ENCODE measurements at places on chromosomes 4 and X.

DNA sequence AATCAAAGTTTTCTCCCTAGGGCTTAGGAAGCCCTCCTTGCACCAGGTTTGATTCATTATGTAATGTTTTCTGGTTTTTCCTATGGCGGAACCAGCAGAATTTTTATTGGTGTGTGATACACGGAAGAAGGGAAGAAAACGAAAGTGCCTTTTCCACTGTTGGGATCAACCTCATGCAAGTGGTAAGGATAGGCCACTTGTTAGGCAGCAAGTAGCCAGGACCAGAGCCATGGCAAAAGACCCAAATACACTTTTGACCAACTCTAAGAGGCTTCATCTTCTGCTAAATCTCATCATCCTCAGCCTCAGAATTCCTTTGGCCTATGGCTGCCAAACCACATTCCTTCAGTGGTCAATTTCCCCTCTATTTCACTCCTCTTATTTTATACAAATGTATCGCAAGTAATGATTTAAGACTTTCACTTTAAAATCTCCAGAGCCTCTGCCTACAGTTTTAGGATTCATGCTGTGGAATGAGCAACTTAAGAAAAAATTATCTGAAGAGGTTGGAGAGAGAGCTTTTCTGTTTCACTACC lies 21.2 kb downstream of the PPAT start:
- no peak for DNase-seq

DNA sequence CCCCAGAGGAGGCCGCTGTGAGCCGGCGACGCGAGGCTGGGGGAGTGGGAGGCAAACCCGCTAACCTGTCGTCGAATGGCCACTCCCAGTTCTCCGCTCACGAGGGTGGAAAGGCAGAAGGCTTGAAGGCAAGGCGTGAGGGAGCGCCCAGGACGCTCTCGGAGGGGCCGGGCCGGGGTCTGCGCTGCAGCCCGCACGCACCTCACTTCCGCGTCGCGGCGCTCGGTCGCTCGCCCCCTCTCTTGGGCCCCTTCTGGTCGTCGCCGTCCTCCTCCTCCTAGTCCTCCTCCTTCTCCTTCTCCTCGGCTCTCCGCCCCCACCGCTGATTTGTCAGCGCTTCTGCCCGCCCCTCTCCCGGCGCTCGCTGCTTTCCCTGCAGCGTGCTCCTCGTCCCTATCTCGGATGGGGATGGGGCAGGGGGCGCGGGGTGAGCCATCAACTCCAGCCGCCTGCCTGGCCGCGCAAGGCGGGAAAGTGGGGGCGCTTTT lies at the start of gene SNCA:
Gene SNCA, minus strand, starts transcription at position 265 of the 488 bp plus-strand sequence. CDS start 1,494 bp downstream, outside the sequence.
- no peak for DNase-seq

GRCh38 chrX:78754917-78755316 lies 7.4 kb downstream of the LPAR4 start:
- no peak for DNase-seq

DNA sequence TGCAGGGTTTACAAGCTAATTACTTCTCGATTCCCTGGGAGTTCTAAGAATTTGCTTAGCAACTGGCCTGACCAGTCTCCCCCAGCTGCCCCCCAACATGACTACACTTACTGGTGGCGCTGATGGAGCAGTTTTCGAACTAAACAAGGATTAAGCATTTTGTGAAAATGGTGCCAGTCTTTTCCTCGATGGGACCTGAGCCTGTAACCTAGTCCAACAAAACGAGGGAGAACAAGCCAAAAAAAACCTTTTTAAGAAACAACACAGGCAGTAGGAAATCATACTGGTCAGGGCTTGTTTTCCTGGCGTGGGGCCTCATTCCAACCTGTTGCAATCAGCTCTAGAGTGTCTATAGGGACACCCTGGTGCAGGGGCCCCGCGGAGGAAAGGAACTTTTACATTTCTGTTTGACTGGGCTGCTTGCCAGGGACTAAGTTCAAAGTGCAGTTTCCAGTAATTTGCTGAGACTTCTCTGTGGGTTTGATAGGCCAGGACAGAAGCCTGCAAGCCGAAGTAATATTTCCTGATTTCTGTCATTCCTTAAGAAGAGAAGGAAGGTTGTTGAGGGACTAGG lies 158.7 kb downstream of the SPRY1 start:
- DNase-seq, result peak; percentile 32

- DNase-seq, result no peak
These were observed 35.3 kb upstream of the ACSL1 start for GRCh38 chr4:184861047-184861446.

DNA sequence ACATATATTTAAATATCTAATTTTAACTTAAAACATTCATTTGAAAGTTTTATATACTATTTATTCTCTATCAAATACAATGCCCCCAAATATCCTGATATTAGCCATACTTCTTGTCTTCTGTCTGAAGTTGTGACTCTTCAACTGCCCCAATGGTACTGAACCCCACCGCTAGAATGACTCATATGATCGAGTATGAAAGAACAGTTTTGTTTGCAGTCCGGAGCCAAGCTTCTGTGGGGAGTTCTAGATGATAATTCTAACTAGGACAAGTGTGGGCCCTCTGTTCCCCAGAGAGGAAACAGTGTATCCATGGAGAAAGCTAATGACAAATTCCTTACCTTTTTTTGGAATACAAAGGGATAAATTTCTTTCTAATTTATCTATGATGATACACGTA lies 24.7 kb upstream of the CT47A1 start:
- DNase-seq, result no peak

GRCh38 chr4:73596001-73596400 lies 24.2 kb downstream of the RASSF6 start:
- DNase-seq, result no peak

DNA sequence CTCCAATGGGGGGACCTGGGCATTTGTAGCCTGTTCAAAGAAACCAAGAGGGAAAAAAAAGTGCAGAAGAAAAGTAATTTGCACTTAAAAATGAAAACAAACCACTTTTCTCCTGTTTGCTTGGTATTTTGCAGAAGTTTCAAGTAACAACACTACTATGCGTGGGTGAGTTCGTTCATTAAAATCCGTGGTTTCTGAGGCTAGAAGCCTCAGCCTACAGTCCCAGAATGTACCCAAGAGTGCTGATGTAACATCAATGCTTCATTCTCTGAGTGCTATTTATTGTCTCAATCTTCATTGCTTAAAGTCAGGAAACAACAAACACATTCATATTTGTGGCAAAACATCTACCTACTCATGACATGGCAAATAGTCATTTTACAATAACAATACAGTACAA lies 29.2 kb downstream of the LGI2 start:
- no peak for DNase-seq

DNA sequence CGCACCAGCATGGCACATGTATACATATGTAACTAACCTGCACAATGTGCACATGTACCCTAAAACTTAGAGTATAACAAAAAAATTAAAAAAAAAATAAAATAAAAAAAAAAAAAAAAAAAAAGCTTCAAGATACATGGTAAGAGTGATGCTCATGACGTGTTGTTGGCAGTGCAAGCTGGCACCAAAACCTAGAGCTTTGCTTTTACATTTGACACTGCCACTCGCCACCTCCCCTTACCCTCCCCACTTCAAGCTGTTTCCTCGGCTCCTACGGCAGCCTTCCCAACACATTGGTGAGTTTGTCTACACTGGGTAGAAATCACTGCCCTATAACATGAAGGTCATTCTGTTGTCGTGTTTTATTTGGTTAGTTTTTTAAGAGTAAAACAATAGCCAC lies 197.6 kb upstream of the ANXA3 start:
- no peak for DNase-seq

- DNase-seq, result no peak
These were observed 157.1 kb downstream of the CPXCR1 start for GRCh38 chrX:88903989-88904718.

DNA sequence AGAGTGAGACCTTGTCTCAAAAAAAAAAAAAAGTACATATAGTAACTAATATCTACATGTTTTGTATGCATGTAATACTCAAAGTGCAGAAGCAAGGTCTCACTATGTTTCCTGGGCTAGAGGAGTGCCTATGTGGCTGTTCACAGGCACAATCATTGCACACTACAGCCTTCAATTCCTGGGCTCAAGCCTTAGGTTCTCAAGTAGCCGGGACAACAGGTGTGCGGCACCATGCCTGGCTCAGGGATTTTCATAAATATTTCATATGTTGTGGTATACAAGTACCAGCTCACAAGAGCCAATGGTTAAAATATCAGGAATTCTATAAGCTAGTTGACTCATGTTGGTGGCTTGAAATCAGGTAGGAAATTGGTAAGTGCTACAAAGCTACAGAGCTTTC lies 94.8 kb downstream of the LARP7 start:
- no peak for DNase-seq

DNA sequence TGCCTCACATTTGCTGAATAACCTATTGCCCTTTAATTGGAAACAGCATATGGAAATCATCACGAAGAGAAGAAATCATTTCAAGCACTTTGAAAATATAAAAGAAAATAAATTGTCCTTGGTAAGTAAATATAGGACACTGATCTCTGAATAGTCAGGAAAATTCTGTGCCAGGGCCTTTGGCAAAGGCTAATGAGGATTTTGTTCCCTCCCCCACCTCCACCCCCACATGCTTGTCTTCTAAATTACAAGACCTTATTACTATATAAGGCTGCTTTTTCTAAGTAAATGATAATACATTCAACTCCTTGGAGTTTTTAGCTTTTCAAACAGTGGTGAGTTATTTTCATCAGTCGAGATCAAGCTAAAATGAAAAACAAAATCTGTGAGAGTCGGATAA lies 15.8 kb downstream of the SYNPO2 start:
- no peak for DNase-seq

DNA sequence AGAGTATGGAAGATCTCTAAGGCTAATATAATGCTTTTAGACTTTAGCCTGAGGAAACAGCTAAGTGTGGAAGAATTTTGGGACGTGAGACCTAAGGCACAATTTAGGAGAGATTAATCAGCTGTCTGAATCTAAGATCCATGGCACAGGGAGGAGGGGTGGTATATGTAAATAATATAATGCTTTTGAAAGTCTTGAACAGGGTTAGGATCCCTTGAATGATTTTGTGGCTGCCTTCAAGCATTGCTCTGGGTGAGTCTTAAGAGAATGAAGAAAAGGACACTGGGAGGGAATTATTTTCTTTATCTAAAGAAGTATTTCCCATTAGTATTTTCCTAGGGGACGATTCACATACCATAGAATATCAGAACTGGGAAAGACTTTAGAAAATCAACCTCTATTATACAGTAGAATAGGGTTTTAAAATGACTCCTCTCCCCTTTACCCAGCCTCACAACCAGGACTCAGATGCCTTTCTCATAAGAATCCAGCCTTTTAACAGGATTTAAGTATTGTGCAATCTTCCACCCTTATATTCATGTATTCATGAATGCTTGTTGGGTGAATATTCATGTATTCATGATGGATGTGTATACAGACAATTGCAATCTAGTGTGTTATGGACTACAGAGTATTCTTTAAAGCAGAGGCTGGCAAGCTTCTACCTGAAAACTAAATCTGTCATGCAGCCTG lies 664.2 kb upstream of the CPEB2 start:
- no peak for DNase-seq

- no peak for DNase-seq
These were observed 22.9 kb downstream of the KCTD8 start for GRCh38 chr4:44425614-44426208.

DNA sequence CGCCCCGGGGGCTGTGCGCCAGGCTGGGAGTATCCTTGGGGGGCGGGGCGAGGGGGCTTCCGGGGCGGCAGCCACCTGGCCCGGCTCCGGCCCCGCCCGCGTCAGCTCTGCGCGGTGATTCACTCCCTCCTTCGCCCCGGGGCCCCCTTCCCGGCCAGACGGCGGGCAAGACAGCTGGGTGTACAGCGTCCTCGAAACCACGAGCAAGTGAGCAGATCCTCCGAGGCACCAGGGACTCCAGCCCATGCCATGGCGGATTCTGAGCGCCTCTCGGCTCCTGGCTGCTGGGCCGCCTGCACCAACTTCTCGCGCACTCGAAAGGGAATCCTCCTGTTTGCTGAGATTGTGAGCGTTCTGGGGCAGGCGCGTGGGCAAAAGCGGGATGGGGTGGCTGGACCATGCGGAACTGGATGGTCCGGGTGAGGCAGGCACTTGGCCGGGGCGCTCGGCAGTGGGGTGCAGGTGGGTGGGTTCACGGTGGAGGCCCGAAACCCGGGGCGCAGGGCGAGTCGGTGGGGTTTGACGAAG lies at the start of gene PLP2:
Gene PLP2, plus strand, starts transcription at position 147 of the 528 bp plus-strand sequence. Its CDS starts 103 bp downstream, at position 250.
- no peak for DNase-seq

DNA sequence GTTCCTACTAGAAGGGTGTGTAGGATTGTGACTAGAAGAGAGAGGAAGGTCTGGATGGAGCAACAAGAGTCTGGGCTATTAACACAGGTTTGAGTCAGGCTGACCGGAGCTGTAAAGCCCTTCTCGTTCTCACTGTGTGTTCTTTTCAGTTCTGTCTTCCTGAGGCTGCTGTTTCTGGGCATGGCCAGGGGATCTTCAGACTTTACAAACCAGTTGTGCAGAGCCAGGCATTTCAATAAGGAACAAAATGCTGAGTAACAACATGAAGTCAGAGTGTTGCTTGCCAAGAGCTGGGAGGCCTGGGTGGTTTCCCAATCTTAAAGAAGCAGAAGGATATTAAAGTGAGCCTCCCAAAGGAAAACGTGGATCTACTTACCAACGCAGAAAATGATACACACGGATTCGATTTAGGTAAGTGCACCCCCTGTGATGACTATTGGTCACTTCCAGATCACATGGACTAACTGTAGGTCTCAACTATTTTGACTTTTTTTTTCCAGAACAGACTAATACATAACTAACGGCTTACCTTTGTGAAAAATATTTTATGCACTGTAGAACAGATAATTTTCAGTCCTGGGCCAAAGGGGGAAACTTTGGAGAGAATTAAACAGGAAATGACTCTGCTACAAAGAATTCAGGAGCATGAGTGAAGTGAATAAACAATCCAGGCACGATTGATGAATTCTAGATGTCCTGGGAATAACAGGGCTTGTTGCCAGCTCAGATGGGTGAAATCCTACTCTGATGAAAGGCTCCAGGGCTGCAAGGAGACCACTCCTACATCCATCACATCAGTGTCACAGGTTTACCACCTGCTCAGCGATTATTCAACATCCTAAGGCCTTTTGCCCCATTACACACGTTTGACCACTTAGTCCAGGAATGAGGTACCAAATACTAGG lies 94.5 kb downstream of the ANXA3 start:
- no peak for DNase-seq

- no peak for DNase-seq
These were observed 289.3 kb upstream of the MAGEB2 start for GRCh38 chrX:29926056-29926455.

DNA sequence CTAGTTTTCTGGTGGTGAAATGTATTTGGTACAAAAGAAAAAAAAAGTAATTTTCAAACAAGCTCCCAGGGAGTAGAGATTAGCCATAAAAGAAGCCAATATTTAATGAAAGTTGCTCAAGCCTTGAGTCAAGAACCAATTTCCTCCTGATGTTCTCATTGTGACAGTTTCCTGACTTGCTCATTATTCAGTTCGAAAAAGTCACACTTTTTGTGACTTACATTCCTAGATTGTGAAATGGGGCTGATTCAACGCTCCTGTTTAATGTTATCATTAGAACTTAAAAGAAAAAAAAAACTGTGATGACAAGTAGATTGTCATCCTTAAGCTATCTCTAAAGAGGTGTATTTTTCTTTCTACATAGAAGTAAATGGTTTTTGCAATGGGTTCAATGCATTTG lies 122.6 kb upstream of the BMPR1B start:
- DNase-seq, result no peak

- no peak for DNase-seq
These were observed 320.4 kb upstream of the SLC7A11 start for GRCh38 chr4:138562544-138562991.
